Spinal cord (tissue), 10 donors: ENCODE measurements at places on chromosomes 11 and 22.

DNA sequence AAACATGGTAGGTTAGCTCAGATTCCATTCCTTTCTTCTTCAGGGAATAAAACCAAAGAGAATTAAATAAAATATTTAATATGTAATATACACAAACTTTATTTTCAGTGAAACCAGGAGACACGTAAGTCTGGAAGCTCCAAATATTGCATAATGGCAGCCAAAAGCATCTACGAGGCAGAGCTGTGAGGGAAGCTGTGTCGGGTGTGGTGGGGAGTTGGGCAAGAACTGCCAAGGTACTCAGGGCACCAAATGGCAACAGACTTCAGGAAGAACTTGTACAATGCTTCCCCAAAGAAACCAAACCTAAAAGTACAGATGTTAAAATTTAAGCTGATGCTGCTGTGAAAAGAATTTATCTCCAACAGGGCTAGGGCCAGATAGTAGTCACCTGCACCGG lies 47.5 kb upstream of the C11orf87 start:
- DNase-seq, result no peak

DNA sequence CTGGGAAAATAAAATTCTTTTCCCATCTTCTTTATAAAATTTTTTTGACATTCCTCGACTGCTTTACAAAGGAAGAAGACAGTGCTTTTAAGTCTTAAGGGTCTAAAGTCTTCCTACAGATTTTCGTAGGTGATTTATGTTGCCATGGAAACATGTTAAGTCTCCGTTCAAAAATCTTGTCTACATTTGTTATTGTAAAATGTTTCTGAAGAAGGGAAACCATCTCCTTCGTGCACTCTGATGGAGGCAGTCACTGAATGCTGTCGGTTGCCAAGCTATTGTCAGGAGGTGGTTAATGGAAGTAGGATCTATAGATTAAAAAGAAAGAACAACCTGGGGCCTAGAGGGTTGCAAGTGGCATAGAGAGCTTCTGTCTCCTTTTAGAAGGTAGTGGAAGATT lies 52.6 kb downstream of the MAP6 start:
- DNase-seq, result no peak

GRCh38 chr22:48578138-48579042 lies 1249.3 kb downstream of the BRD1 start:
- no peak for DNase-seq

DNA sequence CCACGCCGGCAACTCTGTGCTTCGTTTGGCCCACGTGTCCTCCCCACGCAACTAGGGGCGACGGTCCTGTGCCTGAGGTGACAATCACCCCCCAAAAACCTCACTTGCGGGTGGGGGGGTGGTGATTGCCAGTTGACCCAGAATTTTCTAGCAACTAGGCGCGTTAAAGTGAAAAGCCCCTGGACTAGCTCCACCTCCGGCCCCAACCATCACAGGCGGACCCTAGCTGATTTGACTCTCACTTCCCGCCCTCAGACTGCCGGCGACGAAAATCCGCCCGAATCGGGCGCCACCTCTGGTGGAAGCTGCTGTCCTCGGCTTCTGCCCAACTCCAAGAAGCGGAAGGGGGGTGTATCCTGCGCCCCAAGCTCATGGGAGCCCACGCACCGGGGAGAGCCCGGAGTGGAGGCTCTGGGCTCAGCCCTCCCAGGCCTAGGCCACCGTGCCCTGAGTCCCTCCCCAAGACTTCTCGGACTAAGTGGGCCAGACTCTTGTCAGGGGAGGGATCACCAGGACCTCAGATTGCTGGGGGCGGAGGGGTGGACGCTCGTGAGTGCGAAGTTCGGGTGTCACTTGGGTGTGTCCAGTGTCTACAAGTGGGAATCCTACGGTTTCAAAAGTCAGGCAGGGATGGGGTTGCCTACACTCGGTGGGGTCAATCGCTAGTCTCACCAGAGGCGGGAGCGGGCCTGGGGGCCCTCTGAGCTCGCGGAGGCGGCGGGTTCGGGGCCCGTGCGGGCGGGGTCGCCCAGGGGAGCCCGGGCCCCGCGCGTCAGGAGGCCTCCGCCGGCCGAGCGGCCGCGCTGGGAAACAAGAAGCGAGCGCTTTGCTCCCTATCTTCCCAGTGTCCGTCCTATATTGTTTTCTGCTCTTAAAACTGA lies 12.3 kb downstream of the PAX6 start:
- peak; percentile 26 for DNase-seq

DNA sequence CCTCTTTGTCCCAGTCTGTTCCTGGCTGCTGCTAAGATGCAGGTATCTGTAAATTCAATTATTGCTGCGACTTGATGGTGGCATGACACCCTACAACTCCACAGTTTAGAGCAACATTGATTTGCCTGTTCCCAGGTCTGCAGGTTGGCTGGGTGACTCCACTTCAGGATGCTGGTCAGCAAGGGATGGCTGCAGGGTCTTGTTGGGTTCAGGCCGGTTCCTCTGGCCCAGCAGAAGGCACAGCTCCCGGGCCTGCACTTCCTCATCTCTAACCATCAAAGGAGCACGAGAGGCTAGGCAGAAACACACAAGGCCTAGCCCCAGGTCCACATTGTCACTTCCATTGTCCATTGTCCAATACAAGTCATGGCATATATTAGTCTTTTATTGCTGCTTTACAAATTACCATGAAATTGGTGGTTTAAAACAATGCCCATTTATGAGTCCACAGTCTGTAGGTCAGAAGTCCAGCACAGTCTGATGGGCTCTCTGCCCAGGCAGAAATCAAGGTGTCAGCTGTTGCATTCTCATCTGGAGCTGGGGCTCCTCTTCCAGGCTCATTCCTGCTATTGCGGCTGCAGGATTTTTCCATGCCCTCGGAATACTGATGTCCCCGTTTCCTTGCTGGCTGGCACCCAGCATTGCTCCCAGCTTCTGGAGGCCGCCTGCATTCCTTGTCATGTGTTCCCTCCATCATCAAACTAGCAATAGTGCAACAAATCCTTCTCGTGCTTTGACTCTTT lies 96.6 kb upstream of the LMO1 start:
- no peak for DNase-seq

GRCh38 chr11:29159552-29160465 lies 857.0 kb downstream of the KCNA4 start:
- DNase-seq, result peak; percentile 12

- DNase-seq, result no peak
Measured at GRCh38 chr11:96794152-96794551, 404.3 kb downstream of the JRKL start.

GRCh38 chr11:1084561-1085439 lies 10.1 kb downstream of the MUC2 start:
- no peak for DNase-seq

DNA sequence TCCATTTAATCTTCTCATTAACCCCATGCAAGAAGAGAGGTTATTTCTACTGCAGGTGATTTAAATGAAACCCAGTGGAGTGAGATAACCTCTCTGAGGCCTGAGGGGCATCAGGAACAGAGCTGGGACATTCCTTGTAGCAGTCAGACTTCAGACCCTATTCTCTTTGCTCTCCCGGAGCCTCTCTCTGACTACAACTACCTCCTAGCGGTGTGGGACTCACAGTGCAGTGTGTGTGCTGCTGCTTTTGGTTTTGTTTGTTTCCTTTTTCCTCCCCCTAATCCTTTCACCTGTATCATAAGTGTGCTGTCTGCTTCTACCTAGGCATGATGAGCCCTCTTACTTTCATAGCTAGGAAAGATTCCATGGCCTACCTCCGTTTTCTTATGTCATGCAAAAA lies 769.6 kb downstream of the NTM start:
- DNase-seq, result no peak

- DNase-seq, result no peak
Measured at GRCh38 chr22:30175690-30176288, 70.8 kb downstream of the LIF start.
